Suppressor macrophage (primary cell): ENCODE measurements at places on chromosomes 16 and 17.

GRCh38 chr17:30475206-30475605 is 2.0 kb upstream of the GOSR1 start:
- DNase-seq, result no peak

- DNase-seq, result peak; percentile 93
Measured at GRCh38 chr17:10063730-10064241, 134.6 kb downstream of the GAS7 start.

- no peak for DNase-seq
Measured at GRCh38 chr17:64702815-64703214, 40.7 kb upstream of the SMURF2 start.

DNA sequence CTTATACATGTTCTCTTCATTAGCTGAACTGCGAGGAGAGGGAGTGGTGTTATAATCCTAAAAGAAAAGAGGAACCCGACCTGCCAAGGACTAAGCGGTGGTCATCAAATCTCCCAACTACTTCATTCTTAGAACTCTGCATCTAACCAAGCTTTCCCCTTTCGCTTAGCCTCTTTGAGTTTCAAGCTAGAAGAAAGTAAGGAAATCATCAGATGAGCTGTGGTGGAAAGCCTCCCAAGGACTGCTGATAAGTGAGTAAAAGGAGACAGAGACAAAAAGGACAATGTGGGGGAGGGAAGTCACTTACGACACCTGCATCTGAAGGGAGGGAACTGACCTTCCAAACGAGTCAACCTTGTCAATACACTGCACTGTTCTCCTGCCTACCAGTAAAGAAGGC is 121.3 kb downstream of the TRIM37 start:
- peak; percentile 41 for DNase-seq

DNA sequence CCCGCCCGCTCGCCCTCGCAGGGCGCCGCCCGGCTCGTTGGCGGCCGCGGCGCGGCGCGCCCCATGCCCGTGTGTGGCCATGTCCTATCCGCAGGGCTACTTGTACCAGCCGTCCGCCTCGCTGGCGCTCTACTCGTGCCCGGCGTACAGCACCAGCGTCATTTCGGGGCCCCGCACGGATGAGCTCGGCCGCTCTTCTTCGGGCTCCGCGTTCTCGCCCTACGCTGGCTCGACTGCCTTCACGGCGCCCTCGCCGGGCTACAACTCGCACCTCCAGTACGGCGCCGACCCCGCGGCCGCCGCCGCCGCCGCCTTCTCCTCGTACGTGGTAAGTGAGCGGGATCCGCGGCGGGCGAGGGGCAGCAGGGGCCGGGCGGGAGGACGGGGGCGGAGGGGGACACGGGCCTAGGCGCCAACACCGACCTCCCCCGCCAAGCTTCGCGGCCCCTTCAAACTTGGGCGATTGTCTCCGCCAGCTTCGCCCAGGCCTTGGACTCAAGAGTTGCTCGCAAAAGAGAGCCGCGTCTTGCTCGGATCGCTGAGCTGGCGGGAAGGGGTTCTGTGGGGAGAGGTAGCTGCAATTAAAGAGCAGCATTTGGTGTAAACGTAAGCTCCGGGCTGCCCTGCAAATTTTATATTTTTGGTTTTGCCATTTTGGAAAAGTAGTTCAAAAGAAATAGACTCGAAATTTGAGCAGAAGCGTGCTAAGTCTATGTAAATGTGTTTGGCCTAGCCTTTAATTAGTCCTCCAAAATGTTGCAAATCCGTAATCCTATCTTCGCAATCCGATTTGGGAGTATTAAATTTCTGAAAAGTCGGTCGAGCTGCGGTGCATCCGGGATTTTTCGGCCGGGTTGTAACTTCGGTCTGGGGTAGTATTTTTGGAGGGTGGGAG is 702 bp downstream of the IRX5 start:
- DNase-seq, result peak; percentile 40

DNA sequence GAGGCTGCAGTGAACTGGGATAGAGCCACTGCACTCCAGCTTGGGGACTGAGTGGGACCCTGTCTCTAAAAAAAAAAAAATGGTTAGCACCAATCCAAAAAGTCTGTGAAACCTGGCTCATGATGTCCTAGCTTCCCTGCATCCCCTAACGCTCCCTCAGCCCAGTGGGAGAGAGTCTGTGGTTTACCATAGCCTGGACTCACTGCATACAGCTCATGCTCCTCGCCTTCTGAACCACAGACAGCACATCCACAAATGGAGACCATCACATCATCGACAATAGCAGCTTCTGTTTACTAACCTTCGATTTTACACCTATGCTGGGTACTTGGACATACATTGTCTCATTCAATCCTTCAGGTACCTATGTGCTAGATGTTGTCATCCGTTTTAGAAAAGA is 43.6 kb downstream of the NLRC5 start:
- no peak for DNase-seq

- no peak for DNase-seq
Measured at GRCh38 chr16:82630219-82630618, 3.5 kb downstream of the CDH13 start.

GRCh38 chr16:49539758-49540157 is 166.2 kb downstream of the C16orf78 start:
- no peak for DNase-seq

GRCh38 chr17:83028851-83029250 is 50.6 kb upstream of the METRNL start:
- DNase-seq, result no peak

DNA sequence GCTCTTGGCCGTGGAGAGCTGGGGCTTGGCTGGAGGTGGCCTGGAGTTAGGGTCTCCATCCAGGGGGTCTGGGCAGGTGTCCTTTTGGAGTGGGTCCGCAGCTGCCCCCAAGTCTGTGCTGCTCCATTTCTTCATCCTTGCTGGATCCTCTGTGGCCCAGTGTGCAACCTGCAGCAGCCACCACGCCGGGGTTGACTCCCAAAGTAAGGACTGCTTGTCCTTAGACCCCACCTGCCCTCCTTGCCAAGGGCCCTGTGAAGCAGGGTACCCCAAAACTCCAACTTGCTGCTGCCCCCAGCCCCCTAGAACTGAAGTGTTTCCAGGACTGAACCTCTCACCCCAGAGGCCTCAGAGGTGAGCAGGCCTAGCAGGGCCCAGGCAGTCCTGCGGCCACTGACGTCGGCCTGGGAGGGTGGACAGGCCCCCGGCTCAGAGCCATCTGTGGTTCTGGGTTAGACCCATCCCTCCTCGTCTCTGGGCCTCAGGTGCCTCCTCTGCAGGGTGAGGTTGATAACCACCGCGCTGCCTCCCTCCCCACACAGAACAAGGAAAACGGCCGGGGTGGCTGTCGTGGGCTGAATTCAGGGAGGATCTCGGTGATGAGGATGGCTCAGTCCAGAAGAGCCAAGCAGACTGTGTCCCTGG is 16.9 kb downstream of the TRPV1 start:
- DNase-seq, result no peak

- DNase-seq, result no peak
Measured at GRCh38 chr17:69870091-69870530, 204.9 kb upstream of the KCNJ16 start.

GRCh38 chr17:77424585-77425344 is 284.0 kb downstream of the SEC14L1 start:
- peak; percentile 95 for DNase-seq

GRCh38 chr16:1159325-1159972 is 6.5 kb downstream of the CACNA1H start:
- DNase-seq, result no peak

- DNase-seq, result no peak
Measured at GRCh38 chr17:64732336-64733006, 70.4 kb upstream of the SMURF2 start.

- DNase-seq, result no peak
Measured at GRCh38 chr16:10100829-10101228, 81.4 kb downstream of the GRIN2A start.
